ENCODE measurements at places on chromosomes 12 and 14.
A peak's percentile ranks its signal among the peaks of the same experiment; 100 is the strongest.

DNA sequence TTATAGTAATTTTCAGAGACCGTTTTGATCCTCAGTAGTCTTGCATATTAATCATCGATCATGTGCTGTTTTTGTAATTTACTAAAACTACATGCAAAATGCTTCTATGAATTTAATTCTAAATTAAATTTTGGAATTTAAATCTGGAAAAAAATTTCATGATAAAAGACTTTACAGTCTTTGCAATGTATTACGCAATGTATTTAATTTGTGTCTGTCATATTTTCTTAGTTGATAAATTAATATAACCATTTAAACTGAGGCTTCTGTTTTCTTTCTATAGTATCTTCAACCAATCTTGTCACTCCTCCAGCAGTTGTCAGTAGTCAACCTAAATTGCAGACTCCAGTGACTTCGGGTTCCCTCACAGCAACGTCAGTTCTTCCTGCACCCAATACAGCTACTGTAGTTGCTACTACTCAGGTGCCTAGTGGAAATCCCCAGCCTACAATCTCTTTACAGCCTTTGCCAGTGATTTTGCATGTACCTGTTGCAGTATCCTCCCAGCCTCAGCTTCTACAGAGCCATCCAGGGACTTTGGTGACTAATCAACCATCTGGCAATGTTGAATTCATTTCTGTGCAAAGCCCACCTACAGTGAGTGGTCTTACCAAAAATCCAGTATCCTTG, 94.8 kb downstream of the ATF7IP start:
- DNase-seq, result no peak

DNA sequence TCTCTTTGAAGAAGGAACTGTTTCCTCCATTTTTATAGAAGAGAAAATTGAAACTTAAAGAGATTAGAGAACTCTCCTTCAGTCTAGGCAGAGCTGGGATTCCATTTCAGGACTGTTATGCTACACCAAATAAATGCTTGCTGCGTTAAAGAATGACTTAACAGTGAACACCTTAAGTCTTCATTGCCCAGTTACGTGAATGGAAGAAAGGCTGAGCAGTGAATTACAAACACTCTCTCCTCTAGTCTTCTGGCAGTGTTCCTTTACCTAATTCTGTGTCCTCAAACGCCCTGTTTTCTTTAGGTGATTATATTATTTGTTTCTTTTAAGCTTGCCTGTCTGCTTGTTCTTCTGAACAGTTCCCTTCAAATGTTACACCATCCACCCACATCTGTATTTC, 59.7 kb downstream of the RCOR1 start:
- DNase-seq, result no peak

DNA sequence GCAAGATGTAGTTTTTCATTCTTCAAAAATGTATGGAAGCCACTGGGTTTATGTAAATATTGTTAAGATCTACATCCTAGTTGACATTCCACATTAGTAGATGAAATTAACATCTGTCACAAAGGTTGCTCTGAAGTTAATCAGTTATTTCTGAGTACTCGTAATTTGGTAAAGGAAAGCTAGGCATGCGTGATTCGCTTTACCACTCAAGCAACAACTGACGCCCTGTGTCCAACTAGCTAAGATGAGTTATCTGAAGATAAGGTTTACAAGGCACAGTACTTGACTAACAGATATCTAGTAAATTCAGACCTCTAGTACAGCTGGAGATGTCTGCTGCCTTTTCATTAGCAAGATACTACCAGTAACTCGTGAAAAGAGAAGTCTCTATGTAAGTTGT, 14.1 kb downstream of the PRKD1 start:
- DNase-seq, result no peak

GRCh38 chr12:21502164-21502496, 541 bp downstream of the GOLT1B start:
- peak; percentile 2 for DNase-seq

DNA sequence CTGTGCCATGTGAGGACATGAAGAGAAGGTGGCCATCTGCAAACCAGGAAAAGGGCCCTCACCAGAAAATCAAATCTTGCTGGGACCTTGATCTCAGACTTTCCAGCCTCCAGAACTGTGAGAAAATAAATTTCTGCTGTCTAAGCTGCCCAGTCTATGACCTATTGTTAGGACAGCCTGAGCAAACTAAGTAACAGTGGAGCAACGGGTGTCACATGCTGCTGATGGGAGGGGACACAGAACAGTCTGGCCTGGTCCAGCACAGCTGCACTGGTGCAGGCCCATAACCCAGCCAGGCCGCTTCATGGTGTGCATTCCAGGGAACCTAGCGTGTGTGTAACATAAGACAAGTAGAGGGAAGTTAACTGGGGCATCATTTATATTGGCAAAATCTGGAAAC, 42.1 kb downstream of the GRIP1 start:
- DNase-seq, result no peak

DNA sequence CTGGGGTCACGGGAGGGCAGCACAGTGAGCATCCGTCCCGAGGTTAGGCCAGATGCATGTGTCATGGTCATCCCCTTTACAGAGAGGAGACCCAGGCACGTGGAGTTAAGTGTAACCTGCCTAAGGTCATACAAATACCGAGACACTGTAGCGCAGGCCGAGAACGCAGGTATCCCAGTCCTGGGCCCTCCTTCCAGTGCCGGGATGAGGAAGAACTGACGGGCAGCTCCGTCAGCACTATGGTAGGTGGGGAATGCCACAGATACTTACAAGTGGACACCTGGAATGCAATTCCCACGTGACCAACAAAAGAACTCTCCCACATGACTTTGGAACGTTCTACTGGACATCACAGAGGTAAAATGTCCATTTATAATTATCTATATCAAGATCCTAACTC, 8.7 kb upstream of the TMEM229B start:
- no peak for DNase-seq

- DNase-seq, result no peak
Measured at GRCh38 chr12:7961395-7962178, 25.6 kb upstream of the SLC2A3 start.

DNA sequence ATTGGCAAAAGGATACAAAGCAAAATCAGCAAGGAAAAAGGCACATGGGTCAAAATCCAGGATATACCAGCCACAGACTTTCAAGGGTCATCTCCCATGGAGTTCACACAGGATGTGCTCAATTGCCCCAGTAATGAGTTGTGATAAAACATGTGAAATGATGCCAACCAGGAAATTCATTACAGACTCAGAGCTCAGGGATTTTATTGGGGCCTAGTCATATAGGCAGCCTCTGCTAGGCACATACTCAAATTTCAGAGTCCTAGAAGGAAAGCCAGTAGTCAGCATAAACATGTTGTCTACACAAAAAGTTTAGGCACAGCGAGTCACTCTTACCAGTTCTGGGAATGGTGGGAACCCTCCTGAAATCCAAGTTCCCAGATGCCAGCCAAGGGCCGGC, 64.4 kb upstream of the OSBPL8 start:
- no peak for DNase-seq

DNA sequence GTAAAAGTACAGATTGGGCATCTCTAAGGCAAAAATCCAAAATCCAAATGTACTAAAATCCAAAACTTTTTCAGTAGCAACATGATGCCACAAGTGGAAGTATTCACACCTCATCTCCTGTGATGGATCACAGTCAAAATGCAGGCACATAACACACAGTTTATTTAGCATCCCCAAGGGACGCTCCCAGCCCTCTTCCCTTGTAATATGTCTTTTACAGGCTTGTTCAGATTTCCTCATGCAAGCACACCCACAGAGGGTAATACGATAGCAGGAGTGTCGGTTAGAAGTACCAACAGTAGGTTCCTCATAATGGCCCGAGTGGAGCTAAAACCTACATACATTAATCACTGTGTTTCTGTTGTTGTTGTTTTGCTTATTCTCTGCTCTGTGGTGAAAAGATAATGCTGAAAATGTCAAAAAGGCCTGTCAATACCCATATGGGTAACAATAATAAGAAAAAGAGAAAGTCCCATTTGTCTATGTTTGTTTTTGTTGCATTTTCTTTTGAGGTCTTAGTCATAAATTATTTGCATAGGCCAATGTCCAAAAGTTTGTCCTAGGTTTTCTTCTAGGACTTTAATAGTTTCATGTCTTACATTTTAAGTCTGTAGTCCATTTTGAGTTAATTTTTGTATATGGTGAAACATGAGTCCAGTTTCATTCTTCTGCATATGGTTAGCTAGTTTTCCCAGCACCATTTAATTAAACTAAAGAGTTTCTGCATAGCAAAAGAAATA, 133.1 kb downstream of the LRIG3 start:
- no peak for DNase-seq

GRCh38 chr12:88594780-88595179, 14.5 kb upstream of the KITLG start:
- no peak for DNase-seq

GRCh38 chr14:63295231-63295685, 23.5 kb downstream of the GPHB5 start:
- no peak for DNase-seq

DNA sequence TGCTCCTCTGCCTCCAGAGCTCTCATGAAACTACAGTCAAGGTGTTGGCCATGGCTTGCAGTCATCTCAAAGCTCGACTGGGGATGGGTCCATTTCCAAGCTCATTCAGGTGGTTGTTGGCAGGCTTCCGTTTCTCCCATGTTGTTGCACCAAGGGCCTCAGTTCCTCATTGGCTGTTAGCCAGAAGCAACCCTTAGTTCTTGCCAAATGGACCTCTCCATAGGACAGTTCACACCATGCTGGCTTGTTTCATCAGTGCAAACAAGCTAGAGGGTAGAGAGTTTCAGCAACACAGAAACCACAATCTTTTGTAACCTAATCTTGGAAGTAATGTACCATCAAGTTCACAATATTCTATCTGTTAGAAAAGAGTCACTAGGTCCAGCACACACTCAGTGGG, 22.7 kb upstream of the PPM1A start:
- no peak for DNase-seq

DNA sequence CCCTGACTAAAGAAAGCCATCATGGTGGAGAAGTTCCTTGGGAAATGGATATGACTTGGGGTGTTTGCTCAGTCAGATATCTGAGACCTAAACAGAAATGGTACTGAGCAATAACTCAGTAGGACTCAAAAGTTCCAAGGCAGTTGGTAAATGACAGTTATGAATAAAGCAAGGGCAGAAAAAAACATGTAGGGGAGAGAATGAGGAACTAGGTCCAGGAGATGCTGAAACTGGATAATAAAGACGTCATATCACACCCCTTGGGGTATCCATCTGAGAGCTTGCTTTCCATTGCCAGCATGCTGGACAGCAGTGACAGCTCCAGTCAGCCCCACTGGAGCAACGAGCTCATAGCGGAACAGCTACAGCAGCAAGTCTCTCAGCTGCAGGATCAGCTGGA, 37.5 kb downstream of the RPGRIP1 start:
- DNase-seq, result no peak

DNA sequence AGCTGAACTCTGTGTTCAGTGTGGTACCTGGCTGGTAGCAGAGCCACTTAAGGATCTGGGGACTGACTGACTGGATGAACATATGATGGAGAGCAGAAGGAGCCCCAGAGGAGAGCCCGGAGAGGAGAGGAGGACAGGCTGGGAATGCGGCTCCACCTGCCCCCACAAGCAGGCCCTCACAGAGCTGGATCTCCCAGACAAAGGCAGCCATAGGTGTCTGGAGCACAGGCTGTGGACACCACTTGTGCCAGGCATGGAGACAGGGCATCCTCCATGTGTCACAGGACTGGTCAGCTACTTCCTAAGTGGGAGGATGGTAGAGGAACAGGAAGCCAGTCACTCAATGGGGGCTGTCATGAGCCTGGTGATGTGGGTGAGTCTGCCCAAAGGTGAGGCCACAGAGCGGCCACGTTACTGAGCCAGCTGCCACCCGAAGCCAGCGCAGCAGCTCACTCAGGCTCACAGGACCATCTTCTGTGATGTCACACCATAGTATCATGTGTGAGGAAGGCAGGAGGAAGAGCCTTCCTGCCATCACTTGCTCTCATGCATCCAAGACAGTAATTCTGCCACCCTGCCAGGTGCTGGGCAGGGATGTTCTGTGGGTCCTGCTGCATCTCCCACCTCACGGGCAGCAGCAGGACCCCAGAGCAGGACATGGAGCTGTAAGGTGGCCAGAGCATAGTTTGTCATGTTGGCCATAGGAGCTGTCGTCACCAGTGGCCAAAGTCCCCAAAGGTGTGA, 72.1 kb downstream of the PRIMA1 start:
- DNase-seq, result no peak

GRCh38 chr14:77903221-77903620, 103.3 kb downstream of the ADCK1 start:
- no peak for DNase-seq

- DNase-seq, result no peak
Measured at GRCh38 chr14:103142721-103143302, 19.6 kb downstream of the TNFAIP2 start.

GRCh38 chr14:103562429-103563225, at the start of the genes BAG5 and COA8:
TSS of gene BAG5 (minus strand) at chr14:103562657. CDS start at chr14:103561164, 1,493 bp downstream.
TSS of gene COA8 (plus strand) at chr14:103562960. CDS start at chr14:103563002, 42 bp downstream.
- DNase-seq, result peak; percentile 73

DNA sequence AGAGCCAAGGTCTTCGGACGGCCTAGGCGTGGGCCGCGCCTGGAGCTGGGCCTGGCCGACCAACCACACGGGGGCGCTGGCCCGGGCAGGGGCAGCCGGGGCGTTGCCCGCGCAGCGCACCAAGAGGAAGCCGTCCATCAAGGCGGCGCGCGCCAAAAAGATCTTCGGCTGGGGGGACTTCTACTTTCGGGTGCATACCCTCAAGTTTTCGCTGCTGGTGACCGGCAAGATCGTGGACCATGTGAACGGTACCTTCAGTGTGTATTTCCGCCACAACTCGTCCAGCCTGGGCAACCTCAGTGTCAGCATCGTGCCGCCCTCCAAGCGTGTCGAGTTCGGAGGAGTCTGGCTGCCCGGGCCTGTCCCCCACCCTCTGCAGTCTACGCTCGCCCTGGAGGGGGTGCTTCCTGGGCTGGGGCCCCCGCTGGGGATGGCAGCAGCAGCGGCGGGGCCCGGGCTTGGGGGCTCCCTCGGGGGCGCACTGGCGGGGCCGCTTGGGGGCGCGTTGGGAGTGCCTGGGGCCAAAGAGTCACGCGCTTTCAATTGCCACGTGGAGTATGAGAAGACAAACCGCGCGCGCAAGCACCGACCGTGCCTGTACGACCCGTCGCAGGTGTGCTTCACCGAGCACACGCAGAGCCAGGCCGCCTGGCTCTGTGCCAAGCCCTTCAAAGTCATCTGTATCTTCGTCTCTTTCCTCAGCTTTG, 4.4 kb upstream of the SHMT2 start:
- no peak for DNase-seq

DNA sequence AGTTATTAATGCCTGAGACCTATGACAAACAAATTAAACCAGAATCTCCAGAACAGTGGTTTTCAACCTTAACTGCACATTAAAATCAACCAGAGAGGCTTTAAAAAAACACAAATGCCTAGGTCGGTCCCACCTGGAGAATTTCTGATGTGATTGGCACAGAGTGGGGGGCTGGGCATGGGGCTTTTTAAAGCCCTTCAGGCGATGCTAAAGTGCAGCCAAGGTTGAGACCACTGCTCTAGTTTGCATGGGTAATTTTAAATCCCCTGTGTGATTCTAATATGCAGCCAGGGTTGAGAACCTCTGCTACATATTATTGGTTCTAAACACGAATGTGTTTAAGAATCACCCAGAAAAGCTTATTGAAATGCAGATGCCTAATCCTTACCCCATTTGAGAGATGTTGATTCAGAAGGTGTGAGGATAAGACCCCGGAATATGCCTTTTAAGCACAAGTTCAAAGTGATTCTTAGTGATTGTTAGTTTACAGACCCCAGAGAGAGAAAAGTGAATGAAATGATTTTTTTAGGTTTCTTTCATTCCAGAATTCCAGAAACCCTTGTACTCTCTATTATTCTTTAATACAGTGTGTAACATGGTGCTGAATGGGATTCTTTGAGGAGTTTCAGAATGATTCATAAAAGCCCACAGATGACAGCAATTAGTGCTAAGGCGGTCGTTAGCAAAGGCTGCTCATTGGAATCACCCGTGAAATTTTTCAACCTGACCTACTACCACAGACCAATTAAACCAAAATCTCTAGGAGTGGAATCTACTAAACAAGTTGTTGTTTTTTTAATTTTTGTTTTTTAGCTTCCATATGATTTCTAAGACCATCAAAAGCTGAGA, 44.9 kb downstream of the LIN7A start:
- no peak for DNase-seq
